ENCODE measurements at places on chromosomes 12 and 14.

DNA sequence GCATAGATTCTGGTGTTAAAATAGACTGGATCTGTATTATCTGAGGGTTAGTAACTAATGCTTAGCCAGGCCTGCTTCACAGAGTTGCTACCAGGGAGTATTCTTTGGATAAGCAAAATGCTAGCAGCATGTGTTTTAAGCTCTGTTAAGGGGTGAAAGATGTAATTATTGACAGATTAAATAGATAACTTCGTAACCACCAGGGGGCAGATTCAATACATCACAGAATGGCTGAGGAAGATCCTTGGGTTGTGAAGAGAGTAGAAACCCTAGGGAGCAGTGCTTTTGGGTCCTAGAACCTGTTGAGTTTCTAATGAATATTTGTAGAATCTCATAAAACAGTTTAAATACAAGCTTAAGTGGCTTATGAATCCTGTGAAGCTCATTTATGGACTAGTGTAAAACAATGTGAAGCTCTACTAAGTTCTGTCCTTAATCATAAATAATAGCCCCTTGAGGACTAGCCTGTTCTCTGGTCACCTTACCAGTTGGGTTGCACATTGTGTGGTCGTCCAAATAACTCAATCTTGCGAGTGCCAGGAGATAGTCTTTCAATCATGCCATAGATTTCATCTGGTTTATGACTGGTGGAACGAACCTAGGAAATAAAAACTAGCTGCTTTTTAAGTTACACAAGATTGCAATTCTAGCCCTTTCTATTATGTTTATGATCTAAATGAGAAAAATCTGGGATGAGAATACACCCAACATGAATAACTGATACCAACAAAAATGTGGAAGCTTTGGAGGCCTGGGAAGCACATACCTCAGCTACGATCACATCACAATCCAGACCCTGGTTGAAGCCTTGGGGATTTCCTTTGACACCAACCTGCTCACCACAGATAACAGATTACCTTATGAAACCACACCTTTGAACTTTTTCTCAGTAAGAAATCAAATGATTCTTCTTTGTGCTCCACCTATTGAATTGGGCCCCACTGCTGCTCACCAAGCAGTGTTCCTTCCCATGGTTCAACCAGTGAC, 12.3 kb downstream of the METTL3 start:
- no peak for DNase-seq

- DNase-seq = no peak
Observed at GRCh38 chr12:104460973-104461698, 4.4 kb downstream of the CHST11 start.

GRCh38 chr14:94483729-94484275, 7.8 kb upstream of the SERPINA9 start:
- DNase-seq = no peak

DNA sequence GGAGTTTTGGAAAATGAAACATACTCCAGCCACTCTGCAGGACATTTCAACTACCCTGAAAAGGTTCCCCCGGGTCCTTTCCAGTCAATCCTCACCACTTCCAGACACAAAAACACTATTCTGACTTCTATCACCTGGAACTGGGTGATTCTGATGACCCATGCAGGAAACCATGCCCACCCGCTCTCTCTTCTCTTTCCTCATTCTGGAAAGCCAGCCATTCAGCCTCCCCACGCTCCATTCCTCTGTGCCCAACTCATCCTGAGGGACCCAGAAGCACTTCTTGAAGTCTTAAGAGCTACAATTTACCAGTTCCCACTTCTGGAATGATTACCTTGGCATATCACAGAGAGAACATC, 3.2 kb downstream of the CCDC88C start:
- peak; percentile 10 for DNase-seq

- no peak for DNase-seq
Observed at GRCh38 chr12:65536876-65537681, 258.6 kb downstream of the MSRB3 start.

DNA sequence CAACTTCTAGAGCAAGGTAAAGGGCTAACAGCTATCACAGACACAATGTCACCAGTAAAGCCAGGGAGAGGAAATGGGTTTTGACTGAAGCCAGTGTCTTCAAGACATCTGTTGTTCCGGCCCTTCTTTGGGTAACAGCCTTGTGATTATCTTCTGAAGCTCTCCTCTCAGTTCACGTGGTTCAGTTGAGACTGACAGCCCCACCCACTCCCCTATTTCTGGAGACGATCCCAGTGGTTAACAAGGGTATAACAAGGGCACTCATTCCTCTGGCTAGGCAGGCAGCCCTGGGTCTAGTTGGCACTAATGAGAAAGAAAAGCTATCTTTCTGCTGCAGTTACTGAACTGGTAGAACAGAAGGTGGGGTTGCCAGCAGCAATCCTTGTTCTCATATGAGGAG, 6.9 kb downstream of the GNPTAB start:
- peak; percentile 90 for DNase-seq

GRCh38 chr14:100286484-100287191, 19.6 kb downstream of the SLC25A29 start:
- DNase-seq = no peak

DNA sequence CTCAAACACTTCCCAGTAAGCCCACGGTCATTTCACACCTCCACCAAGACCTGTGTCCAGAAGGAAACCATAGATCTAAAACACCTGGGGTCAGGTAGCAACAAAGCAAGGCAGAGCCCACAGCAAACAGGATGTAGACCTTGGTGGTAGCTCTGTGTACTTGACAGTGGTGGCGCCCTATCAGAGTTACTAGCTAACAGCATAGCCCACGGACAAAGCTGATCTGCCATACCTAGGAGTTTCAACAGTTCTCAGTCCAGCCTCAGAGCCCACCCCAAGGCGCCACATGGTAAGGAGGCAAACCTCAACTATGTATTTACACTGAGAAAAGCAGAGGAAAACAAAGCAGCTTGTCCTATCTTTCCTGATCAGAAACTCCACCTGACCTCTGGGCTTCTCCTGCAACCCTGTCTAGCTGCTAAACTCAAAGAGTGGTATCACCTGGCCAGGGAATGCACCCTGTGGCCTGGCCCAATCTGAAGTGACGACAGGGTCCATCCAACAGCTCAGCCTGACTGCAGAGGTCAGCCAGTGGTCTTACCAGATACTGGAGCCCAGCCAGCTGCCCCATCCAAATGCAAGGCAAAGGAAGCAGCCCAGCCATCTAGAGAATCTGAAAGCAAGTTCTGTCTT, 46.3 kb downstream of the STON2 start:
- DNase-seq = no peak

DNA sequence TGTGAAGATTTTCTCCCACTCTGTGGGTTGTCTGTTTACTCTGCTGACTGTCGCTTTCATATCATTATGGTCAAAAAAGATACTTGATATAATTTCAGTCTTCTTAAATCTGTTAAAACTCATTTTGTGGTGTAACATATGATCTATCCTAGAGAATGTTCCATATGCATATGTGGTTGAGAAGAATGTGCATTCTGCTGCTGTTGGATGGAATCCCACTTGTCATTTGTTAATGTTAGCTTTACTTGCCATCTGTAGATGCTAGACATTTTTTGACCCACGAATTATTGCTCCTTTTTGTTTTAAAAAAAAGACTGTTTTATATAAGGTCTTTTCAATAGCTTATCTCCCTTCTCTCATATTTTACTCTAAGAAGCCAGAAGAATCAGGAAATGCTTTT, 26.3 kb upstream of the OR5AU1 start:
- DNase-seq = no peak

GRCh38 chr14:67508956-67509355, 20.4 kb upstream of the TMEM229B start:
- DNase-seq = no peak

DNA sequence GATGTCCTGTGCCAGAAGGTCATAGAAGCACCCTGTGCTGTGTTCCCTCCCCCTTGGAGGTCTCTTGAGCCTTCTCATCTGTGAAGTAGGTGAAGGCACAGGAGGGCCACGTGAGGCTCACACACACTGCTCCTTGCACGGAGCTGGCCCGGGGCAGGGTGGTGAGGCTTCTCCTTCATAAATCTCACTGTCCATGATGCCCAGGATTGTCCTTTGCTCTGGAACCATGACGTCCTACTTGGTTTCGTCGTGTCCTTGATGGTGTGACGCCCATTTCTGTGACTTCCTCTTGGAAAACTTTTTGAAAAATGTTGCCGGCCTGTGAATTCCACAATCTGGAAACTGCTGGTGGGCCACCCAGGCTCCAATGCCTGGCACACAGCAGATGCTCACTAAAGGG, 34.4 kb downstream of the SH2B3 start:
- DNase-seq = no peak

DNA sequence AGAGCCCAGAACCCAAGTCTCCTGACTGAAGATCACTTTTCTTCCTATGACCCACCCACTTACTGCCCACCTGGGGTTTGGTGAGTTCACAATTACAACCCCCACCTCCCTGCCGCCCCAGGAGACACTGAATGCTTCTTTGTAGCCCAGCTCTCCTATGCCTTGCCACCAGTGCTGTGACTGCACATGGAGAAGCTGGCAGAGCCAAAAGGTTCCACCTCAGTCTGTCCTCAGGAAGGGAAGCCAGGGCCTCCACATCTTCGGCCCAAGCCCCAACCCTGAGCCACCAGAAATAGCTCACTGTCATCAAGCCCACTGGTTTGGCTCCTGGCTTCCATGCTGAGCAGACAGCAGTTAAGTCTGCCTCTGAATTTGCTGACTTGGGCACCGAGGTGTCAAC, 25.6 kb downstream of the OTUB2 start:
- DNase-seq = no peak

DNA sequence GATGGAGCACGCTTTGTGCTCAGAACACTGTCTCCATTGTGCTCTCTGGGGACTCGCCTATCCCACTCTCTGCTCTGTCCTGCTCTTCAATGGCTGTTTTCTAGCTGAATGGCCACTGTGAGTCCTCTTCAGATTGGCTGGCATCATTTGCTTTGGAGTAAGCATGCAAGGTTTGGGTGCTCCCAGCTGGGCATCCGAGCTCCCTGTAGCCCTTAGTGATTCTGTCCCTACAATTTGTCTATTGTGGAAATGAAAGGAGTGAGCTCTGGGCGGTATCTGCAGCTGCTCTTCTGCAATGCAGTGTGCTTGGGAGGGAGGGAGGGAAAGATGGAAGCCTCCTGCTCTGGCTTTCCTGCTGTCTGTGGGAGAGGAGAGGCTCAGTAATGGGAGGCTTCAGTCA, 84.8 kb downstream of the SMOC1 start:
- DNase-seq = no peak

- DNase-seq = no peak
Observed at GRCh38 chr14:77902811-77903210, 102.9 kb downstream of the ADCK1 start.

DNA sequence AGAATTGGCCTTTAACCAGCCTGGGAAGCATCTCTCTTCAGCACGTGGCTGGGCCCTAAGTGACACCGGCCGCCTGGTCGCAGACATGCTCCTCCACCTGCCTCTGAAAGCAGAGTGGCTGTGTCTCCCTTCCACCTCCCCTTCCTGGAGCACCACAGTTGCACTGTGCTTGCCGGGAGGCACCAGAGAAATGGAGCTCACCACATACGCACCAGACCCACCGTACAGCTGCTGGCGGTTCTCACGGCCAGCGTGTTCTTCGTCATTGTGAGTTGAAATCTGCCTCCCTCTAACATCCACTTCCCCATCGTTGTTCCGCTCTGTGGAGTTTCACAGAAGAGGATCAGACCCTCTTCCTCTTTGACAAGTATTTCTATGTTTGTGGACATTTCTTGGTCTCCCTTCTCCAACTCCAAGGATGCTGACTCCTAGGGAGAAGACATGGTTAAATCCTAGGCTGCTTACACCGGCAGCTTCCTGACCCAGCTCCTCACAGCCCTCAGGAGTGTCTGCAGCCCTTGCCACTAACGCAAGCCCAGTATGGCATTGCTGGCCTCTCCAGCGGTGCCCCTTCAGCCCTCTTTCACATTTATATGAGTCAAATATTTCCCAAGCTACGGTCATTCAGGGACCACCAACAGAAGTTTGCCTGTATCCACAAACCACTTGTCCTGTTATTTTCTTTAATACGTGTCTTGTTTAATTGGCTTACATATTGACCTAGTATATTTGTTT, 11.5 kb upstream of the KRT5 start:
- no peak for DNase-seq

GRCh38 chr12:51536159-51536558, 54.9 kb upstream of the SCN8A start:
- no peak for DNase-seq

DNA sequence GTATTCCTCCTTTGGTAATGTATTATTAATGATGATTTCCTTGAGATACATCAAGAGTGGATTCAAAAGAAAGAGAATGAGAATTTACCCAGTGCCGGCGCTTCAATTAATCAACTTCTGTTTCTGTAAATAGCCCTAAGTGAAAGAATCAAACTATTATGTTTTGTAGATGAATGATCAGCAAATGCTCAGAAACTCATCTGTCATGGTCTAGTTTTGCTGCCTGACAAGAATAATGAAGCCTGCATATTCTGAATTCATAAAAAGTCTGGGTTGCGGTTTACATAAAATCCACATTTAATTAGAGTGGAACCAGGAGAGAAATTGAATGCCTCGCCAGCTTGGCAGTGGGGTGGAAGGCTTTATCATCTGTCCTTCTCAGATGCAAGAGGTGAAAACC, 325.3 kb downstream of the GALC start:
- DNase-seq = no peak

GRCh38 chr14:33676135-33676566, 274.7 kb downstream of the EGLN3 start:
- DNase-seq = no peak

- no peak for DNase-seq
Observed at GRCh38 chr12:114683709-114684097, 272 bp downstream of the TBX3 start.

GRCh38 chr14:21215130-21215878, 53.9 kb downstream of the HNRNPC start:
- no peak for DNase-seq

DNA sequence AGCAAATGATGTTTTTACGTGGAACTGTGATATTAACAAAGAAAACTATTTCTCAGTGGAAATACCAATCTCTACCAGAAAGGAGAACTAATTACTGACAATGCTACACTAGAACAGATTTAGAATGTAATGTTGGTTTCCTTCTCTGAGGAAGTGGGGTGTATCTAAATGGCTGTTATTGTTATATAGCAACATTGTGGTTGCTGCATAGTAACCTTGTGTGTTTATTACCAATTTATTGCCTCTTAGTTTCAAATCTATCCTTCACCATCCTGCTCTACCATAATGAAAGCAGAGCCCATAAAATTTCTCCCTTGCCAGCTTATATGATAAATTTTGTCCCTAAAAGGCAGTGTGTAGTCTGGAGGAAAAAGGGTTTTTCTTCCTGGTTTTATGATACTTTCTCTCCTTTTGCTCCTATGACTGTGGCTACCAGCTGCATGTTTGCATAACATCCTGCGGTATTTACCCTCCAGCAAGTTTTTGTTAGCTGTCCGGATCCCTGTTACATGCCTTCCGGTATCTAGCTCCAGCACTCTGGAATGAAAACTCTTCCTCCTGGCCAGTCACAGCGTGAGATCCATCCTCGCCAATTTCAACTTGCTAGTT, 5.7 kb upstream of the KLRK1 start:
- DNase-seq = no peak

DNA sequence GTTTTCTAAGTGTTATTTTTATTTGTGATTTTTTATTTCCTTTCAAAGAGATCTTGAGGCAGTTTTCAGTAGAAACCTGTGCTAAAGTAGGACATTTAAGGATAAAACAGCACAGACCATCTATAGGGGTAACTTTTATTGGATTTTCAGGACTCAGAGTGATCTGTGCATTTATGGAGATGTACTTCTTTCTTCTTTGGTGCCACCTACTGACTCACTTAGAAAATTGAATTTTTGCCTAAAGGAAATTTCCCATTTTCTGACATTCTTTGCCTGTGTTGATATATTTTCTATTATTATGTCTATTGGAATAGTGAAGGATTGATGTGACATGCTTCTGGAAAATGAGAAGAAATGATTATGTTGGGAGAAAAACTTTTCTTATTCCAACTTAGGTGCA, 113.0 kb downstream of the UNC79 start:
- DNase-seq = no peak

Measured in natural killer cell (primary cell).